Activated naive CD8-positive, alpha-beta T cell treated with anti-CD3 and anti-CD28 coated beads for 36 hours (primary cell): ENCODE measurements at places on chromosomes 3 and 15.

- no peak for DNase-seq
These were observed 1.9 kb downstream of the OSBPL10 start for GRCh38 chr3:31979001-31979697.

- peak; percentile 39 for DNase-seq
These were observed 34.6 kb downstream of the BTD start for GRCh38 chr3:15636028-15636709.

DNA sequence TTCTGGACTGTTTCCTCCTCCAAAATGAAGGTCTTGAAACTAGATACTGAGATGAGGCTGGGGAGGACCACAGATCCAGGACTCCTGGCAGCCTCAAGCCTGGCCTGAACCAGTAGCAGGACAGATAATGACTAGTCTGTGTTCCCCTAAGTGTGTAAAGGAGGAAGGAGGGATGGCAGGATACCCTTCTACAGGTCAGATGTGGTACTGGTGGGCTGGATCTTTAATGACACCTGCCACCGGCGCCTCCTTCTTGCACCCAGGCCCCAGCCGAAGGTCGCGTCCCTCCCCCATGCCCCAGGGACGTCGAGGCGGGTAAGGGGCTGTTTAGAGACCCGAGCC, 556 bp downstream of the USP19 start:
- no peak for DNase-seq

DNA sequence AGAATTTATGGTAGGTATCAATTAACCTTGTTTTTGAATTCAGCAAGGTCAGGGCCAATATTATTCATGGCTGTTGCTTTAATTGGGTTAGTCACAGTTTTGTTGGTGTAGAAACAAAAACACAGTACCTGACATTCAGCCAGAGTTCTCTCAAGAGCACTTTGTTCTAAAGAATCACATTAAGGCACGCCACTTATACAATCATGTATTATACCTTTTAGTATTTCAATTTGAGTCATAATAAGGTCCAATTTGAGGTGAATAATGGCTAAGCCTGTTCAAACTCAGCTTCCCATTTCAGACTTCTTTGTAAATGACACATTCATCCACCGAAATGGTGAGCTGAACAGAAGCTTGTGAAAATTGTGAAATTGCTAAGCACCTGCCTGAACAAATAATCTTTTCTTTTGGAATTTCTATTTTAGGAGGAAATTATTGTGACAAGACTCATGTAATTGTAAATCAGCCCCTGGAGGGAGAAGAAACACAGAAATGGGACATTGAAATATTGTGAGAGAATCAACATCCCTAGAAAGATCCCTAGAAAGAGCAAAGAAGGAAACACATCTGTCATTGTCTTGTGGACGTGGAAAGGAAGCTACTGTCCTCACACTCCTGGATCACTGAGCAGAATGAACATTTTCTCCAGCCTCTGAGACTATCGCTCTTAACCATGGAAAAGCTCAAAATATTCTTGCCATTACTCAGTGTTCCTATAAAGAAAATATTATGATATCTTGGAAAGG, 29.3 kb downstream of the RIOX2 start:
- DNase-seq = no peak

DNA sequence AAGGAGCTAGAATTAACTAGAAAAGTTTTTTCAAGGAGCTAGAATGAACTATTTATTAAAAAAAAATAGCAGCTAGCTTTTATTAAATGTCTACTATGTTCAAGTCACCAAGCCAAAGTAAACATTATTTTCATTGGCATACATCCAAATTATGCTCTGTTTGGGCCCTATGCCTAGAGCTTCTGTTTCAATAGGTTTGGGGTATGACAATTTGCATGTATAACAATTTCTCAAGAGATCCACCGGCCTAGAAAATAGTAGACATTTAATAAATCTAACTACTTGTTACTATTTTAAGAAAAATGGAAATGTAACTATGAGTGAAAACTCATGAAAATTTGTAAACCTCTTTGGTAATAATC, 8.0 kb downstream of the GABRR3 start:
- no peak for DNase-seq

DNA sequence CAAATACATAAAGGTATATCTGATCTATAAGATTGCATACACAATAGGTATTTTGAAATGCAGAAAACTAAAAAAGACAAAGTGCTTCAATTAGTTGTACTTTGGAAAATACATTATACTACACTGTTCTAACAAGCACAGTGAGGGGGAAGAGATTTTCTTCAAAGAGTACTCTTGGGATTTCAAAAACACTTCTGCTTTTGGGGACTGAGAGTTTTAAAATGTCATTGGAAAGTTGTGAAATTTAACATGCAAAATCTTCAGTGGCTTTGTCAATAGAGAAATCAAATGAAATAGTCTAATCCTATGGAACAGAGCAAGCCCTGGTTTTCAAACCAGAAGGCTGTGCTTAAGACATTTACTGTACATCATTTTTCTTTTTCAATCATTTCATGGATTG, 322.2 kb upstream of the SEMA6D start:
- DNase-seq = no peak

DNA sequence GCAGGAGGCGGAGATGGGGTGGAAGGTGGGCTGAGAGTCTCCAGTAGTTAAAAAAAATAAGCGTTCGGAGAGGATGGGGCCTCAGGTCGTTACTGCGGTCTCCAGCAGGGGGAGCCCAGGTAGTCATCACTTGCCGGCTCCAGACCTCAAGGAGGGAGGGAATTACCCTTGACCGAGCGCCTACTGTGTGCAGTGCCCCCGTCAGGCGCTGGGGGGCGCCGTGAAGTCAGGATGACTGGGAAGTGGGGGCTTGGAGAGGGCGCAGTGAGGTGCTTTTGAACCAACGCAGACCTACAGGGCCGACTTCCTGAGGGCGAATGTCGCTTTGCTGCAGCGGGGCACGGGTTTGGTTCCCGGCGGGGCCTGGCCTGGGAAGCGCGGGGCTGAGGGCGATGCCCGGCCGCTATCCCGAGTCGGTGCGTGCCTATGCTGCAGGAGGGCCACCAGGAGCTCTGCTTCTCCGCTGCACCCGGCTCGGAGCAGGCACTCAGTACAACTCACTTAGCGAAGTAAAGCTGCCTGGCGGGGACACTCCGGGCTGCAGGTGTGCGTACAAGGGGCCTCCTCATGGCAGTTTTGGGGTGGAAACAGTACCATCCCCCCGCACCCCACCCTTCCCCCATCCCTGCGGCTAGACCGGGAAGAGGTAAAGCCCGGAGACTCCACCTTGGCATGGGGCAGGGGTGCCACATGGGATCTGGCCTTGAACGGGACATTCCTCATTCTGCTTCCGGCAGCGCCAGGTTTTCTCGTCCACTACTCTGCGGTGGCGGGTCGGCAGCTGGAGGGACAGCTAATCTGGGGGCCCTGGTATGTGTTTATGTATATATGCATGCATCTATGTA, 79.8 kb downstream of the RHCG start:
- DNase-seq = peak; percentile 85

- DNase-seq = no peak
These were observed 65.3 kb upstream of the PSMD6 start for GRCh38 chr3:64088408-64089205.

DNA sequence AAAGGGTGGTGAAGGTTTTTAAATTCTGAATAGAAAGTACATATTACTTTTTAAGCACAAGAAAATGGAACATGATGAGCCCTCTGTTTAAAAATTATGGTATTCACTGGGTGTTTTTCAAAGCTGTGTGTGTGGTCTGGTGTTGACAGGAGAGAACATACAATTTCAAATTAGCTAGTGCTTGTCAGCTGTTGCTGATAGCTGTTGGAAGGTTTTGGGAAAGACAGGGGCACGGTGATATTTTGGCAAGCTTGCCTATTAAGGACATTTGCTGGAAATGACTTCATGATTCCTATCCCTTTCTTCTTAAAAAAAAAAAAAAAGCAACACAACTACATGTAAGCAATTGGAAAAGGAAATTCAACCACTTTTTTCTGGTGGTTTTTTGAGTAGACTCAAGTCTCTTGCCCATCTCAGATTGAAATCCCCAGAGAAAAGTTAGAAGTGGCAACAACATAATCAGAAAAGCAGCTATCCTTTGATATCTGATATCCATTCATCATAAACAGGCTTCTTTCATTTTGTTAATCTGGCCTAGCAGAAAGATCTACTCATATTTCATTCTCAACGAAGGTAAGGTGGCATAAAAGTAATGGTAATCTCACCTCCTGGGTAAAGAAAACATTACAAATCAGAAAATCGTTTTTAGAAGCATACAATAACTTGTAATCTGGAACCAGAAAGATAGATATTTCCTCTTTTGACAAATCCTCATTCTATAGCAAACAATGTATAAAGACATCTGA, 130.0 kb downstream of the RBMS3 start:
- no peak for DNase-seq
